ENCODE measurements at places on chromosomes 7 and 10.

DNA sequence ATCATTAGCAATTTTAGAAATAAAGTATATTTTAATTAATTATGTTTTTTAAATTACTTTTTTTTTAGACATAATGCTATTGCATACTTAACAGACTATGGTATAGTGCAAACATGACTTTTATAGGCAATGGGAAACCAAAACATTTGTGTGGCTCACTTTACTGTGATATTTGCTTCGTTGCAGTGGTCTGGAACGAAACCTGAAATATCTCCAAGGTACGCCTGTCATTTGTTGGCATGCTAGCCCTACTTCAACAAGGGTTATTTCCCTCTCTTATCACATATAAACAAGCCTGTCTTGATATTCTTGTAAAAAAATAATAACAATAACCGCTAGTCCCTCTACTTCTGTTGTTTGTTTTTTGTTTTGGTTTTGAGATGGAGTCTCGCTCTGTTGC lies 74.2 kb downstream of the TYW1B start:
- DNase-seq, result no peak

GRCh38 chr7:118324790-118325449 lies 100.4 kb downstream of the ANKRD7 start:
- DNase-seq, result no peak

GRCh38 chr7:135286876-135287275 lies 53.2 kb downstream of the STRA8 start:
- no peak for DNase-seq

DNA sequence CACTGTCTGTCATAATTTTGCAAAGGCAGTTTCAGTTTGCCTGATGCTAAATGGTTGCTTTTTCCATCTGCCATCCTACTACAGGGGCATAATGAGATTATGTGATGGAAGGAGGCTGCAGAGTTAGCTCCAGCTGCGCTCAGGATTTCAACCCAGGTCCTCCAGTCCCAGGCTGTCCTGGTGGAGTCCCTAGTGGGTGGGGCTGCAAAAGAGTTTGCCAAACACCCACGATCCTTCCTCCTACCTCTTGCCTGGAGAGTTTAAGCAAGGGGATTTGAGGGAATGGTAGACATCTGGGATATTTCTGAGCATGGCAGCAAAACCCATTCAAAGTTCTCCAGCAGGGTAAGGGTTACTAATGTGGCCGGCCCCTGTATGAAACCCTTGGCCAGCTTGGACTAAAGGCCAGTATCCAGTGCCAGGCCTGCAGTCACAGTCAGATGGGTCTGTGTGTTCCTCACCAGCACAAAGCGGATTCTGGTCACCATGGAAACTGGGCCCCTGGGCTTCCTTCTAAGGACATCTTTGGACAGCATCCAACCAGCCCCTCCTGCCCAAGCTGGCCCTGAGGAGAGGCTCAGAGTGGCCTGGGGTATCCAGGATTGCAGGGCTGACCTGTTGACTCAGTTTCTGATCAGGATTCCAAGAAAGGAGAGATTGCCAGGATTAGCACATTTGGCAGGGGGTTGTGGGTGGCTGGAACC lies 42.7 kb upstream of the CHST3 start:
- DNase-seq, result no peak

- DNase-seq, result peak; percentile 53
Observed at GRCh38 chr7:26441002-26441521, 149.4 kb downstream of the SNX10 start.

- DNase-seq, result no peak
Observed at GRCh38 chr10:131061216-131061615, 250.3 kb downstream of the TCERG1L start.

- no peak for DNase-seq
Observed at GRCh38 chr7:149280661-149281507, 18.9 kb downstream of the ZNF783 start.

DNA sequence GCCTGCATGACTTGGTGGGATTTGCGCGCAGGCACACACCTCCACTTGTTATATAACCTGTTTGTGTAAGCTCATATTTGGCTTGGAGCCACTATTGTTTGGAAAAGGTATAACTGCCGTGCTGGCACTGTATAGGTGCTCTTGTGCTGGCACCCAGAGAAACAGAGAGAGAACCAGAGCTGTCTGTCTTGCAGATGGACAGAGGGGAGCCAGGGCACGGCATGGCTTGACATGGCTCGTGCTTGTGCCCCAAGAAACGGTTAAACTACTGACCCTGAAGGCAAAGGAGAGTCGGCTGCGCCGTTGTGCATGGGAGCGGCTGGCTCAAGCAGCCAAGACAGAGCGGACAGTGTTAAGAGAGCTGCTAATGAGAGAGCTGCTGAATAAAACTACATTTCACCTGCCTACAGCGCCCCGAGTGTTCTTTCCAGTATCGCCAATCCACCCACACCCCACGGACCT lies 23.2 kb downstream of the RAPGEF5 start:
- no peak for DNase-seq

DNA sequence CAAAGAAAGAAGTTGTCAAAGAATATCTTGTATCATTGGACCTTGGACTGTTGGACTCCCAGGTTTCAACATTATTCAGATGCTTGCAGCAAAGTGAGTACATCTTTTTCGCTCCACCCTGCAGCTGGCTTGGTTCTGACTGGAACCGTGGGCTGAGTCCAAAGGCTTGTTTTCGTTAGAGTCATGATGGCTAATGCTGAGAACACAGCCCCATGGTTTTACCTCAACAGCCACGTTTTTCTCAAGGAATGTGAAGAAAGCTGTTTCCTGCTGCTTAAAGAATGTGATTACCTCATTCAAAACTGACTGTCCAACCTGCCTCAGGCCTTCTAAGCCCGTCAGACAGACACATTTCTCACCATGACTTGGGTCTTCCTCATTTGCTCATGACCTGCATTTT lies 69.5 kb downstream of the STEAP1B start:
- no peak for DNase-seq

DNA sequence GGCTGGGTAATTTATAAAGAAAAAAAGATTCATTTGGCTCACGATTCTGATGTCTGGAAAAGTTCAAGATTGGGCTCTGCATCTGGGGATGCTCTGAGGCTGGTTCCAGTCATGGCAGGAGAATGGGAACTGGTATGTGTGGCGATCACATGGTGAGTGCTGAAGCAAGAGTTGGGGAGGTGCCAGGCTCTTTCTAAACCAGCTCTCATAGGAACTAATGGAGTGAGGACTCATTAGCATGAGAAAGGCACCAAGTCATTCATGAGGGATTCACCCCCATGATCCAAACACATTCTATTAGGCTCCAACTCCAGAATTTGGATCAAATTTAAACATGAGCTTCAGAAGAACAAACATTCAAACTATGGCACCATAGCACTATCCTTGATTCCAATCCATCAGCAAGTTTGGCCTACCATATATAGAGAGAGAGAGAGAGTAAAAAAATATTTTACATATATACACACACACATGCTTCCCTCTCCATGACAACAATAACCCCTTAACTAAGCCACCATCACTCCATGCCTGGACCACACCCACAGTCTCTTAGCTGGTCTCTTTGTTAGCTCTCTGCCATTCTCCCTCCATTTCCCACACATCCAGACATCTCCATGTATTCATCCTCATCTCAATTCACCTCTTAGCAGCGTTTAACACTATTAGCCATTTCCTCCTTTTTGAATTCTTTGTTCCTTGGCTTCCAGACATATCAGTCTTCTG lies 57.9 kb downstream of the NPY start:
- DNase-seq, result peak; percentile 32

DNA sequence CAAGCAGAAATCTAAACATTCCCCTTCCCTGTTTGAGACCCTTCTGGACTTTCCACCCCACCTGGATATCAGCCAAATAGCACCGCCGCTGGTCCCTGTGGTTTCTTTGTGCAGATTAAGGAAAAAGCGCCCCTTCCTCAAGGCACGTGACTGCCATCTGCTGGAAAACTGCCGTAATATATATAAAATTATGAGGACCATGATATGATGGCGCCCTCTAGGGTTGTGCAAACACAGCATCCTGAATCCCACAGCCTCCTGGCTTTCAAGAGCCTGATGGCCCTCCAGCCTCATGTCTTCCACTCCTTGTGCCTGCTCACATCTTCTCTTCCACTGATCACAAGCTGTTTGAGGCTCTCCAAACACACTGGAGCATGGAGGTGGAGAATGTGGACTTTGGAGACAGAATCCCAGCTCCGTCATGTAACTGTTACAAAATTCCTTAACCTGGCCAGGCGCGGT lies 121.3 kb downstream of the MYL10 start:
- DNase-seq, result peak; percentile 97

GRCh38 chr7:106767498-106768323 lies 97.4 kb upstream of the PIK3CG start:
- DNase-seq, result peak; percentile 4

- DNase-seq, result peak; percentile 96
Observed at GRCh38 chr10:101214446-101215396, 14.5 kb downstream of the LBX1 start.

DNA sequence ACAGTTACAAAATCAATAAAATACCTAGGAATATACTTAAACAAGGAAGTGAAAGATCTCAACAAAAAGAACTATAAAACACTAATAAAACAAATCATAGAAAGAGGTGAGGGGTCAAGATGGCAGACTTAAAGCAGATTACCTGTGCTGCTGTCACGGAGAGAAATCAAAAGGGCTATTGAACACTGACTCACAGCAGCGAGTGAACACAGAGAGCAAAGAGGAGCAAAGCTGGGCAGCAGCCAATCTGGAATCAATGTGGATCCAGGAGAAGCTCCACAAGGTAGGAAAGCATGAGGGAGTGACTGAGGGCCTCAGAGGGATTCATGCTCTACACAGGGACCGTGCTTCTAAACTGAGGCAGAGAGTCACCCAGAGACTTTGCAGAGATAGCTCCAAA lies 562.0 kb upstream of the SEMA3D start:
- no peak for DNase-seq

DNA sequence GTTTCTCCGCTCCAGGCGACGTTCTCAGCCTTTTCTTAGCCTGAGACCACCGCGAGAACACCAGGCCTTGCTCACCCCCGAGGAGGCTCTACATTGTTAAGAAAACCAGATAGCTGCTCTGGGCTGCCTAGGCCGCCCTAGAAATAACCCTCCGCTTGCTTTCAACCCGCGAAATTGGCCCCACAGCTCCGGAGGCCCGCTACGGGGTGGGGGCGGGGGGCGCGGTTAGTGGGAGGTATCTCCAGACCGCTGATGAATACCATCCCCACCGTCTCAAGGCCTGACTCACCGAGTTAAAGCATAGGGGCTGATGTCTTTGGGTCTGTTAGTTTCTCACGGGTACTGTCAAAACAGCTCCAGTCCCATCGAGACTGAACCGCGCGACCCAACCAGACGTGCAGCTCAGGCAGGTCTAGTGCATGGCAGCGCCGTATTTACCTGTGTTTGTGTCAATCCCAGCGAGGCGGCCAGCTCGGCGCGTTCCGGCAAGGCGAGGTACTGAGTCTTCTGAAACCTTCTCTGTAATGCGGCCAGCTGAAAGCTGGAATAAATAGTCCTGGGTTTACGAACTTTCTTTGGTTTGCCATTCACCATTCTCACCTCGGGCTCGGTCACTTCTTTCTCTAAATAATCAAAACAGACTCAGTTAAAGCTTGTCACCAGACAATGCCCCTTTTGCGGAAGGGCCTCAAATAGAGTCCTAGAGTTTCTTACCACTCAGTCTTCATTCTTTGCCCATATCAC lies 2.7 kb downstream of the DLX5 start:
- peak; percentile 69 for DNase-seq

DNA sequence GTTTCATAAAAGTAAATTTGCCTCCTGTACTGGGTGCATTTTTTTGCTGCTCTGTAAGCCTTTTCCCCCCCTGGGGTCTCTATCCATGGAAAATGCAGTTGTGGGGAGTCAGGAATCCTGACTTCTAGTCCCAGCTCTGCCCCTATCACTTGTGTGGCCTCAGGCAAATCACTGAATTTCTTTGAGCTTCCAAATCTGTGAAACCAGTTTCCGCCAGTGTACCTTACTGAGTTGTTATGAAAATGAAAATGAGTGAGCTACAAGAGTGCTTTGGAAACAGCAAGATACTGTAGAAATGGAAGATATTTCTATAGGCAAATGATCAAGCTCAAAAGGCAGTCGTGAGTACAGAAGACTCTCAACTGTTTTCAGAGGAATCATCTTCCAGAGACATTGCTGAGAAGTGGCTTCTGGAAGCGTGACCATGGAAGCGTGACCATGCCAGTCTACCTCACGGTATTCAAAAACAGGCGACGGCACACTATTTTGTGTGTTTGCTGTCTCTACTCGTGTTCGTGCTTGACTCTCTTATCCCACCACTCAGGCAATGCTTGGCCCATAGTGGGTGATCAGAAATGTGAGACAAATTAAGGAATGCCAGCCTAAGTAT lies 107.4 kb downstream of the ATXN7L1 start:
- DNase-seq, result no peak

DNA sequence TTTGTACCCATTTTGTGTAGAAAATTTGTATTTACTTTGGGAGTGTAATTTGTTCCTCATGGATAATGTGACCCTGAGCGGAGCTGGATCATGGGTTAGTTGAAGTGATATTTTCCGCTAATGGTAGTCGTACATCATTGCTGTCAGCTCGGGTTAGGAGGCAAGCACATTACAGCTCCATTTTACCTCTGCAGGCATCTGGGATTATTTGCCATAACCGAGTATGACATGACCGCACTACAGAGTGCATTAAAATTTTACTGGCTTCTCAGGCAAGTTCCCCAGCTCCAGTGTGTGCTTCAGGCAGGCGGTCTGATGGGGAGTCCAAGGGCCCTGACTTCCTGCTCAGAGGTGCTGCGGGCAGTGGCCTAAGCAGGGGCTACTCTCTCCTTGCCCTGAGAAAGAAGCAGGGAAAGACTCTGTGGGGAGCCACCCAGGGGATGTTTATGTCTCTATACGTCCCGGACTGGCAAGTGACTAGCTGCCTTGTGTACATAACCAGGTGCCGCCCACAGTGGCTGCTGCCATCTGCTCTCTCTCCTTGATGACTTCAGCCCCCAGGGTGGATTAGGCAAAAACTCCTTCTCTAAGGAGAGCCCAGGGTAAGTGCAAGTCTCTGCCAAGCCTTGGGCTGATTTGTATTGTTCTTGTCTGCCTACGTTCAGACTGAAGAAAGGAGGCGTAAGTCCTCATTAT lies 685.3 kb upstream of the GALNT17 start:
- DNase-seq, result no peak

DNA sequence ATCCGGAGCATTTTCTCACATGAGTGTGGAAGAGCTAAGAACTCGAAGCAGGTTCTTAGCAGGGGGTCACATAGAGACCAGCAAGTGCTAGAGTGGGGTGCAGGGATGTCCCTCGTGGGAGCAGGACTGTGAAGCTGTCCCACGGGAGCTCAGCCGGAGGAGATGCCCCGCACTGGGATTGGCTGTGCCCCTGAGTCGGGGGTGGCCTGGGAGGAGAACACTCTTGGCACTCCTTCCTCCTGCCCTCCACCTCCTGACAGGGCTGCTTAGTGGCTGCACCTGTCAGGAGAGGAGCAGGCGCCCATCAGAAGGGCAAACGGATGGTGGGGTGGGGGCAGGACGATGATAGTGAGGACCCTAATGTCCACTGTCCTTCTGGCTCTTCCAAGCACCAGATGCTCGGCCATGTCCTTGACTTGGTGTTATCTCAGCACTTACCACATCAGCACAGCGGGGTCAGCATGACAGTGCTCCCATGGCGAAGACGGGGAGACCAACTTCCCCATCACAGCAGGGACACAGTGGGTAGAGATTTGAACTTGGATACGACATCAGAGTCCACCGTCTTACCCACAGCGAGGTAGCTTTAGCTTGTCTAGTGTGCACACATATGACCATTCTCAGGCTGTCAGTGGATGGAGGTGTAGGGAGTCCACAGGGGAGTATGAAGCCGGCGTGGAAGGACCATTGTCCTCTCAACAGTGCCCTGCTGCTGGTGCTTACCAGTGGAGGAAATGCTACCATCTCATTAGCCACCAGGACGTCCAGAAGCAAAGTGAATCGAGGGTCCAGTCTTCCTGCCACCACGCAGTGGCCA lies 142.5 kb upstream of the SHH start:
- no peak for DNase-seq

All from GM23338 (cell line).